ENCODE measurements at places on chromosomes 13 and 19. TPM values are rescaled to one million over a fixed set of nuclear protein-coding genes. Genes with fewer than 3 reads are reported as not detected.

Gene CYP2F1
- total RNA-seq: not detected

Gene PDE4C
- not detected for total RNA-seq

Gene SLC39A3
- 32.1 TPM for total RNA-seq

Gene PLIN5
- not detected for total RNA-seq

Gene OR7A5
- total RNA-seq: not detected

Gene ADGRE3
- not detected for total RNA-seq

Gene FCHO1
- 2.7 TPM for total RNA-seq

Gene ZNF83
- total RNA-seq: 19.2 TPM

Gene ESD
- total RNA-seq: 105 TPM

Gene VSTM2B
- not detected for total RNA-seq

Gene HSPB6
- total RNA-seq: not detected

Gene B3GNT8
- total RNA-seq: not detected

Gene S1PR5
- total RNA-seq: 4.6 TPM

Gene KIR2DL4
- total RNA-seq: not detected

Gene BRD4
- total RNA-seq: 7.5 TPM

Gene ZNF441
- 2.1 TPM for total RNA-seq

Gene NPHS1
- total RNA-seq: 0.88 TPM

Gene MATK
- total RNA-seq: not detected

Gene ZNF284
- 1.4 TPM for total RNA-seq

Gene PEG3
- total RNA-seq: not detected

Gene ZNF90
- not detected for total RNA-seq

Gene MAP3K10
- 20.0 TPM for total RNA-seq

Gene SAFB
- total RNA-seq: 35.5 TPM

Gene PLVAP
- not detected for total RNA-seq

Gene ODAD3
- total RNA-seq: 2.6 TPM

Gene ERICH4
- not detected for total RNA-seq

Gene OSCAR
- not detected for total RNA-seq

Gene ANKRD24
- 1.9 TPM for total RNA-seq

Gene SHISA7
- total RNA-seq: not detected

Gene GNG7
- total RNA-seq: 0.38 TPM

Gene C19orf85
- not detected for total RNA-seq

Gene FAAP24
- 22.0 TPM for total RNA-seq

Gene HSD17B14
- 33.6 TPM for total RNA-seq

Gene ELANE
- not detected for total RNA-seq

Gene HS6ST3
- 6.6 TPM for total RNA-seq

Gene GZMM
- total RNA-seq: not detected

Gene RXFP2
- total RNA-seq: not detected

Gene LILRA2
- total RNA-seq: not detected

Gene GGN
- 2.5 TPM for total RNA-seq

Gene KLK10
- not detected for total RNA-seq

Gene MRPS31
- 16.3 TPM for total RNA-seq

Gene ZNF534
- total RNA-seq: not detected

Gene STAP2
- 25.1 TPM for total RNA-seq

Gene DMKN
- total RNA-seq: not detected

Gene ATP4A
- not detected for total RNA-seq

Gene MIDN
- 5.8 TPM for total RNA-seq

Gene NXNL1
- total RNA-seq: not detected

Gene PSG11
- not detected for total RNA-seq

Data from Caki2 (cell line).